ENCODE measurements at places on chromosomes 3 and 15.

- no peak for DNase-seq
Observed at GRCh38 chr3:157279237-157279636, 119.3 kb upstream of the CCNL1 start.

GRCh38 chr3:57025237-57025636 lies 35.2 kb upstream of the SPATA12 start:
- no peak for DNase-seq

- DNase-seq, result no peak
Observed at GRCh38 chr3:169999433-169999832, 32.8 kb downstream of the SEC62 start.

GRCh38 chr3:11757929-11758328 lies 88.8 kb downstream of the TAMM41 start:
- DNase-seq, result no peak

DNA sequence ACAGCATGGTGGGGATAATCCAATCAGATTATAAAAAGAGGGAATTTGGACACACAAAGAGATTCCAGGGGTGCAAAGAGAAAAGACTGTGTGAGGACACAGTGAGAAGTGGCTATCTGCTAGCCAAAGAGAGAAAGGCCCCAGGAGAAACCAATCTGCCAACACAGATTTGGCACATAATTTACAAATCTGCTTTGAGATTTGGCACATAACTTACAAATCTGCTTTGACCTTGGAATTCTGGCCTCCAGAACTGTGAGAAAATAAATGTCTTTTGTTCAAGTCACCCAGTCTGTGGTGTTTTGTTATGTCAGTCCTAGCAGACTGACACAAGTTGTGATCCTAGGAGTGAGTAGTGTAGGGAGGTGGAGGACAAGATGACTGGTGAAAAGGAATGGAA lies 3.5 kb upstream of the TM4SF18 start:
- DNase-seq, result no peak

GRCh38 chr3:53239800-53240199 lies 16.0 kb downstream of the TKT start:
- no peak for DNase-seq

DNA sequence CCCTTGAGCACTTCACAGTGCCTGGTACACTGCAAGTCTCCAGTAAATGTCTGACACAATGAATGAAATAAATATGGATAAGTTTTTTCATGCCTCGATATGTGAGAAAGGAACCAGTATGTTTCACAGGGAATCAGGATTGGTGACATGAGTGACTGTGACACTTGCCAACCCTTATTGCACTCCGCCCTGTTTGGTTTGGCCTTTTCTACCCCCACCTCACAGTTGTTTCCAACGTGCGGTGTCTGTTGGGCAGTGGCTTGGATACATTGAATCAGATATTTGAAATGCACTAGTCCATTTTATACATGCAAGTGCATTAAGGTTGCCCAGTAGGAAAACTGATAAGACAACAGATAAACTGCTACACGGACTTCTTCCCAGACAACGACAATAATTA lies 2.0 kb downstream of the NPHP3 start:
- no peak for DNase-seq

DNA sequence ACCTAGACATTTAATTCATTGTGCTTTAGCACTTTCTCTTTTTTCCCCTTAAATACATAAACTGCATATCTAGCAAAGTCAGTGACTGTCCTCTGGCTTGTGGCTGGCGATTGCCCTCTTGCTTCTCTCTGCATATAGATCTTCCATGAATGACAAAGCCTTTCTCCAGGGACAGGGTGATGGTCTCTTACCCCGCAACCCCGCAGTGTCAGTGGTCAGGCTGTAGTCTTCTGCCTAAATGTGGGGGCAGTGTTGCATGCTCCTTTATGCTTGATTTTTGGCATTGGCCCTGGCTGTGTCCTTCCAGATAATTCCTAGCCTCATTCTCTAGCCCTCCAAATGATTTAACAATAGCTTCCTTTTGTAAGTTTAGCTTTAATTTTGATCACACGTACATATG lies 407.8 kb downstream of the GABRB3 start:
- no peak for DNase-seq

DNA sequence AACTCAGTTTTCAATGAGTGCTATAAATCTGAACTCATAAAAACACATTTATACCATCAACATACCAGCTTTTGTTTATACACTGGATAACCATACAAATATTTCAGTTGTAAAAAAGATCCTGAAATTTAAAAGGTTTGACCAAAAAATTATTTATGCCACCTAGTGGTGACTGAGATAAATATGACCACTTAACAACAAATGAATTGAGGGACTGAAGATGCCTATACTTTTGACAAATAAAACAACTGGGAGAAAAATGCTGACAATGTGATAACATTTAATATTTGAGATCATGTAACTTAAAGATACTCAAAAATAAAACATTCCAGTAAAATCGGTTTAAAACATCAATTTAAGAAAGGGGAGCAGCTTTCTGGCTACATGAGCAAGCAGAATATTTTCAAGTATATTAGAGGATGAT lies 30.4 kb downstream of the ATG3 start:
- DNase-seq, result no peak

DNA sequence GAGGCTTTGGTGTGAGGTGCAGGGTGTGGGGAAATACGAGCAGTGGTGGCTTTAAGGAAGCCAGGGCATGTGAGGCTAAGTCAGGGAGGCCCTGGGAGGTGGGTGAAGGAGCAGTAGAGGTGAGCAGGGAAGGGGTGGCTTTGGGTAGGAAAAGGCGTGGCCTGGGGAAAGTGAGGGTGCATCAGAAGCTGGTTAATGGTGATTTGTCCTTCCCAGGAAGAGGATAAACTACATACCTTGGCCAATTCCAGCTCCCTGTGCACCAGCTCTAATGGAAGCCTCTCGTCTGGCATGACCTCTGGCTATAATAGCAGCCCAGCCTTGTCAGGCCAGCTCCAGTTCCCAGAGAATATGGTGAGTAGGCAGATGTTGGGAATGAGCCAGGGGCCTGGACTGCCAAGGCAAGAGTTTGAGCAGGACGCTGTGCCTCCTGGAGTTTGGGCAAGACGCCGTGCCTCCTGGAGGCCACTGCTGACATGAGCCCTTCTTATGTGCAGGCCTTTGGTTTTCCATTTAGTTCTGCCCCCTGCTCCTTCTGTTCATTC lies 41.3 kb downstream of the CDAN1 start:
- DNase-seq, result no peak

DNA sequence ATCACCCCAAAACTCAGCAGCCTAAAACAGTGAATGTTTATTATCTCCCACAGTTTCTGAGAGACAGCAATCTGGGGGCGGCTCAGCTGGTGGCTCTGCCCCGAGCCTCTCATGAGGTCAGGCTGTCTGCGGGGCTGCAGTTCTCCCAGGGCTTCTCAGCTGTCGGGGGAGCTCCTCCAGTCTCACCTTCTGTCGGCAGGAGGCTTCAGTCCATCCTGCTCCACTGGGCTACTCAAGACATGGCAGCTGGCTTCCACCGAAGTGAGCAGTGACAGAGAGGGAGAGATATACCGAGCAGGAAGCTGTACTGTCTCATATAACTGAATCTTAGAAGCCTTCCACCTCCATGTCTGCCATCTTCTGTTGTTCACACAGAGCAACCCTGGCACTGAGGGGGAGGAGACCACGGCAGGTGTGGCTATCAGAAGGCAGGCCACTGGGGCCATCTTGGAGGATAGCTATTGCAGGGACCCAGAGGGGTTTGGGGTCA lies 72.8 kb upstream of the ITGA11 start:
- DNase-seq, result no peak

DNA sequence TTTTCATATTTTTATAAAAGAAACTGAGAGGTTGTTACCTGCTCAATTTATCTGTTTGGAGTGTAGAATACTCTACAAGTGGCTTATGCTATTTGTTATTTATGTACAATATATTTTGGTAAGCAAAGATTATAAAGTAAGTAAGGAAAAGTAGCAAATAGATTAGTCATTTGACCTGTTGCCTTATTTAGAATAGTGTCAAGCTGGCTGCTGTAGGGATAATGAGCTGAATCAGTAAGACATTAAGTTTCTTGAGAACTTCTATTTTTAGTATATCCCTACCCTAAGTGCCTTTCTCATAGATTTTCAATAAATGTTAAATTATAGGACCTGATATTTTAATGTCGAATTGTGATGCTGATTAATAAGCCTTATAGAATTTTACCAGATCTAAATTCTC lies 37.2 kb downstream of the ECT2 start:
- no peak for DNase-seq

DNA sequence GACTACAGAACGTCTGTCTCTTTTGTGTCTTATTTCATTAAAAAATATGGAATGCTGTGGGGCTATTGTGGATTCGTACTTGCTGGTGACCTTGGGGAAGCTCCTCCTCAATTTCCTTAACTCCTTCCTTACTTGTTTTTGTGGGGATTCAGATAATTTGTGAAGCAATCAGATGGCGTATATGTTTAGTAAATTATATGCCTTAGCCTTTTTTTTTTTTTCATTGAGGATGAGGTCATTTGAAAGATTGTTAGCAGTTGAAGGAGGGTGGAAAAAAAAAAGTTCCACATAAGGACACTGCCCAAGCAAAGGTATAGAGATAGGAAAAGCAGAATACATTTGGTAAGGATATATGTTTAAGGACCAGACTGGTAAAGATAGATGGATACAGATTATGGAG lies 3.3 kb downstream of the RNF13 start:
- no peak for DNase-seq

GRCh38 chr3:38367779-38368178 lies 21.2 kb downstream of the XYLB start:
- no peak for DNase-seq

- DNase-seq, result no peak
Observed at GRCh38 chr3:32778389-32778788, 39.4 kb upstream of the TRIM71 start.

- no peak for DNase-seq
Observed at GRCh38 chr3:7573330-7573729, 712.4 kb downstream of the GRM7 start.

- DNase-seq, result no peak
Observed at GRCh38 chr3:102183623-102184022, 251.2 kb upstream of the ZPLD1 start.

- DNase-seq, result no peak
Observed at GRCh38 chr3:152047465-152047864, 174.0 kb downstream of the SUCNR1 start.

DNA sequence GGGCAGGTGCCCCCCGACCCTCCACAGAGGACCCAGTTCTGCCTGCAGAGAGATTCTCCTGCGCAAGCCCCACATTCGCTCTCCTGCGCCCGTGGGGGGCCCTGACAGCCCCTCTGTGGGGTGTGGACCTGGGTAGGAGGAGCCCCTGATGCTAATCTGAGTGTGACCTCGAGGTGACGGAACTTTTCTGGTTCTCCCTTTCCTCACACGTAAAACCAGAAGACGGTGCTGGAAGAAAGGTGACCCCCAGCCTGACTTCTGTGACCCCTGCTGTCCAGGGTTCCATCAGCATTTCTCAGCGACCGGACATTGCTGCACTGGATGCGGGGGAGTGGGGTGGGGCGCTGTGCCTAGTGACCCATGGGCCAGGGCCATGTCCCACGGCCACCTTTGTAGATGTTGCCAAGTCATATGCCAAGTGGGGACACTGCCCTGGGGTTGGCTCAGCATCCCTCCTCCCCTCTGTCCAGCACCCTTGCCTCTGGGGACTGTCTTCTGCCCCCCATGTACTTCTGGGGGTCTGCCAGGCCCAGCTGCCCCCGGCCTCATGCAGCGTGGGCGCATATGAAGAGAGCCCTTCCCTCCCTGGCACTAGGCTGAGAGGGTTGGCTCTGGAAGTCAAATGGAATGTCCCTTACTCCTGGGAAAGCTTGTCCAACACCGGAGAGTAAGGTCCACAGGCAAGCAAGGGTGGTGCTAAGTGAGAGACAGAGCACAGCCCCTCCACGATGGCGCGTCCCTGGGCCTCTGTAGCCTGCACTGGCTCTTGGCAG lies 129.1 kb upstream of the MEF2A start:
- peak; percentile 72 for DNase-seq

DNA sequence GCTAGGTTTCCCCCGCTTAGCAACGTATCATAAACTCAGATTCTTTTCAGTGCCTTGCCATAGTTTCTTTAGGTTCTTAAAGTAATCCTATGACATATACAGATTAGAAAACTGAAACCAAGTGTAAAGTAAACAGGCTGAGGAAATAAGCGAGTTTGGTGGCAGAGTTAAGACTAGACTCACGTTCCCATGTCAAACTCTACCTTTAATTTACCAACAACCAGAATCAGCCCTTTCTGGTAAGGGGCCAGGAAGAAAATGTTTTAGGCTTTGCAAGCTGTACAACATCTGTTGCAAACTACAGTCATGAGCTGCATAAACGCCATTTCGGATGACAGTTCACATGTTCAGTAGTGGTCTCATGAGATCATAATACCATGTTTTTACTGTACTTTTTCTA lies 128.0 kb upstream of the PRICKLE2 start:
- DNase-seq, result no peak

- DNase-seq, result no peak
Observed at GRCh38 chr3:20930034-20930433, 744.0 kb upstream of the SGO1 start.

GRCh38 chr3:27720899-27721716 lies 1.0 kb downstream of the EOMES start:
- no peak for DNase-seq

GRCh38 chr3:106025151-106025722 lies 156.4 kb upstream of the CBLB start:
- DNase-seq, result no peak

GRCh38 chr15:99508852-99509251 lies 56.9 kb upstream of the MEF2A start:
- no peak for DNase-seq

DNA sequence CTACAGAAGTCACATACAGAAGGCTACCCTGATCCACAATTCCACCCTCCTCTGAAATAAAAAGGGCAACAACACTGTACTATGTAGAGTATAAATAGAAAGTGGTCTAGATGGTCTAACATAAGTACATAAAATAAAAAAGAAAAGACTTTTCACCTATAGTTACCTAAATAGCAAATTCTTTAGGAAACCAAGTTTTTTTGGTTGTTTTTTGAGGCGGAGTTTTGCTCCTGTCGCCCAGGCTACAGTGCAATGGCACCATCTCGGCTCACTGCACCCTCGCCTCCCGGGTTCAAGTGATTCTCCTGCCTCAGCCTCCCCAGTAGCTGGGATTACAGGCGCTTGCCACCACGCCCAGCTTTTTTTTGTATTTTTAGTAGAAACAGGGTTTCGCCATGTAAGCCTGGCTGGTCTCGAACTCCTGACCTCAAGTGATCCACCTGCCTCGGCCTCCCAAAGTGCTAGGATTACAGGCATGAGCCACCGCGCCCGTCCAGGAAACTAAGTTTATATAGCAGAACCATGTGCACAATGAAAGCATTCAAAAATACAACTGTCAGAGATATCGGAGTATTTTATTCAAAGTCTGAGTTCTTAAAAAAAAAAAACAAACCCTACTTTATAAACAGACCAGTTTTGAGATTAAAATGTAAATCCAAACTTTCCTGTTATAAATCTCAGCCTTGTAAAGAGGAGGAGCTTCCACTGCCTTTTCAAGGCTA lies 1.7 kb downstream of the SIN3A start:
- DNase-seq, result no peak
